ENCODE measurements at places on chromosomes 1 and 21.

- peak; percentile 33 for DNase-seq
Observed at GRCh38 chr21:39082656-39083376, 100.4 kb downstream of the PSMG1 start.

DNA sequence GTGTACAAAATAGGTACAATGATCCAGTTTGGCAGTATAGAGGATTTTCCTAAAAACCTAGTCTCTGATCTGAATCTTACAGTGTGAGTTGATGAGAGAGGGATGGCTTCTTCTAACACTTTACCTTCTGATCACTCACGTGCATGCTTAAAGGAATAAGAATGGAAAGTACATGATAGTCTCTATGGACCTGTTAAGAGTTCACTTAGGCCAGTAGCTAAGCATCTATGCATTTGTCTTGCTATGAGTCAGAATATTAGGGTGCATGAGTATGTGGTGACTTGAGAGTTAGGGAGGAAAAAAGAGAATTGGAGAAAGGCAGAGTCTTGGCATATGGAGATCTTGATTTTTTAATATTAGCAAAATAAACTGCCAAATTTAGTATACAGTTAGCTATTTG, 206.3 kb downstream of the COL11A1 start:
- DNase-seq = no peak

GRCh38 chr1:203701606-203702005, 63.4 kb upstream of the LAX1 start:
- no peak for DNase-seq

GRCh38 chr1:23551849-23552248, 7.5 kb downstream of the ID3 start:
- no peak for DNase-seq

DNA sequence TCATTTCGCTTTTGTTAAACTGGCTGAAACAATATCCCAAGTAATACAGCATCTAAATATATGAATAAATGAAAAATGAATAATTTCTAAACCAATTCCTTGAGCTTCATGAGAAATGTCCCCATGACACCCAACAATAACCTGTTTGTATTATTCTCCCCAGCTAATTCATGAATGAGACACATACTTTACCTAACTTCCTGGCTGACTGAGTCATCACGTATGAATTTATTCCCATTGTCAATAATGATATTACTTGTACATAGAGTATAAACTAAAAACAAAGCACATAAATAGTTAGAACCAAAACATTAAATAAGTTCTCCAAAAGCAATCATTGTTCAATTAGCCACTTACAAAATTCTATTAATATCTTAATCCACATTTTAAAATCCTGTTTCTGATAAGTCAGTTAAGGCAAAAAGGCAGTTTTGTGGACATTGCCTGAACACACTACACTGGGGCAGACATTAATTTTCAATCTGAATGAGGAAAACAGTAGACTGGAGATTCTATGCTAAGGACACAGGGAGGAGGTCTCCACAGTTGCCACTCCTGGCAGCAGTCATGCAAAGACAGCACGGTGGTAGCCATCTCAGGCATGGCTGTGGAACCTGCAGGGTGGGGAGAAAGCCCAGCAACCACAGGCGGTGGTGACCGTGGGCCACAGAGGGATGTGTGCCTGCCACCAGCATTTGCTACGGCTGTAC, 48.2 kb downstream of the SLC9C2 start:
- no peak for DNase-seq

DNA sequence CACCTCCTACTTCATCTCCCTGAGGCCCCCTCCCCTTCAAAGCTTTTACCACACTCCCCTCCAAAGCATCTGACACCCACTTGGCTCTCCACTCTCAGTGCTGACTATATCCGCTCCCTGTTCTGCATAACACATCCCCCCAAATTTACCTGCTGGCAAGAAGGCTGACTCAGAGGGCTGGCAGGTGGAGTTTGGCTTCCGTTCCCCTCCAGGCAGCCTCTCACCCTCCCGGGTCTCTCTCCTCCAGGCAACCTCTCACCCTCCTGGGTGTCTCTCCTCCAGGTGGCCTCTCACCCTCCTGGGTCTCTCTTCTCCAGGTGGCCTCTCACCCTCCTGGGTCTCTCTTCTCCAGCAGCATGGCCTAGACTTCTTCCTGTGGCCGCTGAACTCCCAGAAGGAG, 562.1 kb downstream of the NPHP4 start:
- no peak for DNase-seq

- DNase-seq = peak; percentile 27
Observed at GRCh38 chr1:208179263-208179816, 64.8 kb downstream of the PLXNA2 start.

- no peak for DNase-seq
Observed at GRCh38 chr1:202857136-202857610, 31.8 kb downstream of the RABIF start.

DNA sequence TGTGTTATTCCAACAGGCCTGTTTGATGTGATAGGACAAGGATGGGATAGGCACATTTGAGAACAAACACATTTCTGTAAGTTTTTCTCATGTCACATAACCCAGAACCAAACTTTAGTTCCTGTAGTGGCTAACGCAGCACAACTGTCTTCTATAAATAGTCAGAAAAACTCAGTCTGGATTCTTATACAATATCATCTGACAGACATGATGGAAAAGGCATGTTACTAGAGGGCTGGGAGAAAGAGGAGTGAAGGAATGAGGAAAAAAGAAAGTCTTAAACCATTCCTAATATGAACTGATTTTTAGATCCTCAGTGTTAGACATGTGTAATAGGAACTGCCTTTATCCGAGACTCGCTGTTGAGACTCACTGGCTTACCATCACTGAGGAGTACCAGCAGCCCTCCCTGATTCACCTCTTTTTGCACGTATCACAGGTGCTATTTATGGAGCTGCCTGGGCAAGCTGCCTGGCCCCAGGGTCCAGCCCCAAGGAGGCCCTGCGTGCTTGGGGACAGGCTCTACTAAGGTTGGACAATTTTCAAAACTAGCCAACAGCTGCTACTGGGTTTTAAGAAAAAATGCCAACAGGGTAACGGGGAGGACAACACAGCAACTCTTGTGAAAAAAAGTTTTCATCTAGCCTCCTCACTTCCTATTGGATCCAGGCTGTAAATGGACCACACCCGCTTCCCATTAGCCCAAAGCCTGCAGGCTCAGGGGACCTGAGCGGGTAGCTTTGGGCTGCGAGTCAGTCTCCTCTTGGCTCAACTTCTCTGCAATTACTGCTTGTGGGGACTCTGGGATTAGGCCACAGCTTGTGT, 30.7 kb upstream of the SERBP1 start:
- no peak for DNase-seq

Data from DMS79 (cell line).